Left cardiac atrium (tissue), 4 donors: ENCODE measurements at places on chromosomes 12 and 14. TPM values are rescaled to one million over a fixed set of nuclear protein-coding genes. Genes with fewer than 3 reads are reported as not detected.

GLT8D2 gene
- 7.5 TPM for total RNA-seq

GRCh38 chr14:65926504-65926903, 514.0 kb downstream of the FUT8 start:
- DNase-seq = no peak

GRCh38 chr14:53249059-53249458, 95.9 kb upstream of the DDHD1 start:
- no peak for DNase-seq

- DNase-seq = no peak
These were observed 267.4 kb downstream of the ADAMTS20 start for GRCh38 chr12:43284486-43285158.

WNT5B gene
- total RNA-seq = 1.8 TPM

ACVRL1 gene
- total RNA-seq = 44.0 TPM

- no peak for DNase-seq
These were observed 137.2 kb upstream of the TRHDE start for GRCh38 chr12:72135021-72135301.

- no peak for DNase-seq
These were observed 22.6 kb upstream of the PKP2 start for GRCh38 chr12:32918890-32919801.

GRCh38 chr14:26400373-26400772, 197.5 kb downstream of the NOVA1 start:
- no peak for DNase-seq

DNA sequence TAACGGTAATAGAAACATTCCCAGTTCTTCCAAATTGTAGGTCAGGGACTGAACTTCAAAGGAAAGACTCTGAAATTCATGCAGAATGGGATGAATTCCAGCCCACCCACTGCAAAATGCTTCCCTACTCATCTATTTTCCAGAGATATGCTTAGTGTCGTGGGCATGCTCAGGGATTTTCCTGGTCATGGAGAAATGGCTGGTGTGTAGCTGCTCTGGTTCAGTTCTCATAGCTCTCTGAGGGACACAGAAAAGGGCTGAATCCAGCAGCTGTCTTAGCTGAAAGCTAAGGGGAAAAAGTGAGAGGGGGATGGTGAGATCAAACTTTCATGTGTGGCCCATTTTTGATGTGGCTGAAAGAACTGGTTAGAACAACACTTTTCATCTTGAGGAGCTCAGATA, 72.9 kb upstream of the KRAS start:
- DNase-seq = no peak
